ENCODE measurements at places on chromosomes 1 and 21. TPM values are rescaled to one million over a fixed set of nuclear protein-coding genes. Genes with fewer than 3 reads are reported as not detected.
A peak's percentile ranks its signal among the peaks of the same experiment; 100 is the strongest.

The TRAF5 gene
- 32.2 TPM for total RNA-seq

The LCK gene
- total RNA-seq, result 220 TPM

The SPRR2E gene
- total RNA-seq, result not detected

DNA sequence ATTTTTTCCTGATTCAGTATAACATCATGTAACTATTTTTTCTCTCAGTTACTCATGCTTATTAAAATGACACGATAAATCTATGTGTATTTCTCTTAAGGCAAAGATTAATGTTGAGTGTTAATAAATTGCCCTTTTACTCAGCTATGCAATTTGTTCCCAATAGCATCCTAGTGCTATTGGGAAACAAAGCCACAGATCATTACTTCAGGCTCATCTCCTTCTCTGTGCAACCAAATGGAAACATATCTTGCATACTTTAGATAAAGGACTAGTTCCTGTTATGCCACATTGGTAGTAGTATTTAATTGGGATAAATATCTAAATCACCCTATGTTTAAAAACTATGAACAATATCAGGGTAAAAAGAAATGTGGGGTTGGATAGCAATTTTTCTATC, 106.2 kb downstream of the PLPPR4 start:
- H3K27ac ChIP-seq, result no peak overlapping the region
- no peak overlapping the region for H3K4me3 ChIP-seq
- no peak for DNase-seq
- H3K27me3 ChIP-seq, result peaks cover 2% of the 10 kb centered on the region
- H3K4me1 ChIP-seq, result no peaks in the 10 kb centered on the region

GRCh38 chr1:59115865-59116264, 181.0 kb upstream of the FGGY start:
- no peaks in the 10 kb centered on the region for H3K36me3 ChIP-seq
- H3K4me3 ChIP-seq, result no peak overlapping the region
- no peak overlapping the region for H3K27ac ChIP-seq
- H3K27me3 ChIP-seq, result no peaks in the 10 kb centered on the region
- DNase-seq, result no peak

GRCh38 chr1:35324486-35324885, 56.0 kb downstream of the ZMYM4 start:
- no peaks in the 10 kb centered on the region for H3K27me3 ChIP-seq
- H3K27ac ChIP-seq, result no peak overlapping the region
- H3K4me3 ChIP-seq, result no peak overlapping the region
- peaks cover 4% of the 10 kb centered on the region for H3K36me3 ChIP-seq
- no peak for DNase-seq
- H3K4me1 ChIP-seq, result peaks cover 17% of the 10 kb centered on the region

GRCh38 chr21:15289896-15290841, 225.4 kb upstream of the NRIP1 start:
- H3K27ac ChIP-seq, result no peak overlapping the region
- no peaks in the 10 kb centered on the region for H3K4me1 ChIP-seq
- no peaks in the 10 kb centered on the region for H3K36me3 ChIP-seq

DNA sequence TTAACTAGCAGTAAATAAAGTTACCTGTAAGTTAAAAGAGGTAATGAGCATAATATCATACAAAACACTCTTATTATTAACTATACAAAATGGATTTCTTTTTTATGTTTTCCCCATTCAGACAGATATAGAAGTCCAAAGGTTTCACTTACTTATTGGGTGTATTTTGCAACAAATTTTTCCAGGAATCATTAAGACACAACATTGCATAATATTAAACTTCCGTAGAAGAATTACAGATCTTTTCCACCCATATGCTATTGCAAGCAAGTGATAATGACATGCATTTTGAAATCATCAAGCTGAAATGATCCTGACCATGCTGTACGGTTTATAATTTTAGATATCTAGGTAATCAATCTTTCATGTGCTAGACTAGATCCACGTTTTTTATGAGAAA, 957.0 kb downstream of the NCAM2 start:
- H3K36me3 ChIP-seq, result no peaks in the 10 kb centered on the region
- no peaks in the 10 kb centered on the region for H3K4me1 ChIP-seq
- H3K27me3 ChIP-seq, result no peaks in the 10 kb centered on the region
- no peak overlapping the region for H3K27ac ChIP-seq
- H3K4me3 ChIP-seq, result no peak overlapping the region

DNA sequence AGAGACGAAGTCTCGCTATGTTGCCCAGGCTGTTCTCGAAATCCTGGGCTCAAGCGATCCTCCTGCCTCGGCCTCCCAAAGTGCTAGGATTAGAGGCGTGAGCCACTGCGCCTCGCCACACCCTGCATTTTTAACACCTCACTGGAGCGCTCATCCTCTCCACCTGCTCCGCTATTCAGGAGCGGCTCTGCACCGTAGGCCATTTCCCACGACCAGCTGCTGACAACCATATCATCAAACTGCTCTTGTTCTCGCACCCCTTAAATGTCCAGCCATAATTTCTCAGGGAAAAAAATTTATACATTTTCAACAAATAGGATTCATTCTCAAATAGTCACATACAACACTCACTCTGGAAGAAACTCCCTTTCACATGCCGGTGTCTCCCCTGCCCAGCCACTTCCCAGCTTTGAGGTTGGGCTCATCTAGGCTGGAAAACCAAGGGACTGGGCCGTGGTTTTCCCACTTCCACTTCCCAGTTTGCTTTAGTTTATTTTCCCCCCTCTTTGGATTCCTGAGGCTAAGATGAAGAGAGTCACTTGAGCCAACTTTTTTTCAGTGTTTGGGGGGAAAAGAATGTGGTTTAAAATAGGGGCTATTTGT, 639 bp upstream of the IPO9 start:
- H3K4me1 ChIP-seq, result peaks cover 36% of the 10 kb centered on the region
- no peaks in the 10 kb centered on the region for H3K27me3 ChIP-seq
- H3K4me3 ChIP-seq, result peak overlapping the region; percentile 99
- DNase-seq, result no peak
- H3K27ac ChIP-seq, result peak overlapping the region; percentile 51

All from activated CD4-positive, alpha-beta T cell treated with anti-CD3 and anti-CD28 coated beads for 36 hours (primary cell).